ENCODE measurements at places on chromosomes 7 and 10.

- no peak for DNase-seq
Observed at GRCh38 chr7:93629291-93629801, 54.8 kb upstream of the CALCR start.

- DNase-seq = no peak
Observed at GRCh38 chr7:119172043-119172442, 947.5 kb downstream of the ANKRD7 start.

DNA sequence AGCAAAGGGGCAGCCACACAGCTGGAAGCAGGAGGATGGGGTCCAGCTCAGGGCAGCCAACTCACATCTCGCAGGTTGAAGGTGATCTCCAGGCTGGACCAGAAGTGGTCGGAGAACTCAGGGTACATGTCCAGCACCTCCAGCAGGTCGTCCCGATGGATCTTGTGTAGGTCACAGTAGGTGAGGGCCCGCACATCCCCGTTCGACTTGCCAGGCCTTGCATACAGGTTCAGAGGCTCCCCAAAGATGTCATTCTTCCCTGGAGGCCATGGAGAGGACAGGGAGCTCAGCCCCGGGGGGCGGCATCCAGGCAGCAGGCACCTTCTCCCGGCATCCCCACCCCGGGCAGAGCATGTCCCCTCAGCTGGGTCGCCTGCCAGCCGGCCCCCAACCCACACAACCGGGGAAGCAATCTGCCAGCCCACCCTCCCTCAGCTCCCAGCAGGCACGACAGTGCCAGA, 29.3 kb downstream of the KCNH2 start:
- DNase-seq = no peak

DNA sequence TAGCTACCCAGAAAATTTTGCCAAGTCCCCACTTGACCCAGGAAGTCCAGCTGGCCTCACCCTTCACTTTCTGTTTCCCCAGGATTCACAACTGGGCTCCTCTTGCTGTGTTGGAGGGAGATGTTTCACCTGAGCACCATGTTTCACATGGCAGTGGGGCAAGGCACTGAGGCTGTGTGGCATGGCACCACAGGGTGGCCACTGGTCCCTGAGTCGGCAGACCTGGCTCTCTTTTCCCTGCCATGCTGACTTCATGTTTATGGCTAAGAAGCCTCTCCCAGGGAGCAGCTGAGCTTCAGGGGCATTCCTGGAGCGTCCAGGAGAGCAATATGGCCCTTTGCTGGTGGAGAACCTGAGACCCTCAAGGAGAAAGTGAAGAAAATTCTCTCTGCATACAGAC, 266.9 kb downstream of the RPS24 start:
- DNase-seq = no peak

- no peak for DNase-seq
Observed at GRCh38 chr10:69279110-69279509, 814 bp downstream of the HK1 start.

GRCh38 chr7:55594414-55594813, 22.1 kb upstream of the VOPP1 start:
- DNase-seq = no peak

GRCh38 chr10:64468219-64468618, 947.0 kb downstream of the REEP3 start:
- no peak for DNase-seq

DNA sequence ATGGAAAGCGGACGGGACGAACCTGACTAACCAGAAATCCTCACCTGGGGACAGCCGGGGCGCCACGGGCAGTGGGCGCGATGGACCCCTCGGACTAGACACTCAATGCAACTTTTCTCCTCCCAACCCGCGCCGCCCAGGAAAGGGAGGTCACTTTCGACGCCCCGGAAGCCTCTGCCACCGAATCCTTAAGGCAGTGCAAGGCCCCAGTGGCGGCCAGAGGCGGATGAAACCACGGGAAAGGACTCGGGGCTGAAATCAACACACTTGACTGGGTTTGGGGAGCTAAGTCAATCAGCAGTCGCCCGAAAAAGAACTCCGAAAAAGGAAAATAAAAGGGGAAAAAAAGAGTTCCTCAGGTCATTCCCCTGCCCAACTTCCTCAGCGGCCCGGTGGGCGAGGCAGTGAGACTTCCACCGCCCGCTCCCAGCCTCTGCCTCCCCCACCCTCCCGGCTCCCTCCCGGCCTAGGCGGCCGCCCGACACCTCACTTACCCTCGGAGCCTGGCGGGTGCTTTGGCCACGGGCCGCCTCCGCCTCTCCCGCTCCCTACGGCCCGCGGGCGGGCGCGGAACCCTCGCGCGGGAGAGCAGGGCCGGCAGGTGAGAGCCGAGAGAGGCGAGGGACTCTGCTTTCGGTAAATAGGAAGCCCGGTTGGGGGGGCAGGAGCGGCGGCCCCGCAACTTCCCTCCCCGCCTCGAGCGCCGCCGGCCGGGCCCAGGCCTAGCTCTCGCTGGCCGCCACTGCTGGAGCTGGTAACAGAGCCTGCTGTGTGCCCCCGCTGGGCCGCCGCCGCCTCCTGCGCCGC, 518 bp downstream of the WAPL start:
- DNase-seq = peak; percentile 44

DNA sequence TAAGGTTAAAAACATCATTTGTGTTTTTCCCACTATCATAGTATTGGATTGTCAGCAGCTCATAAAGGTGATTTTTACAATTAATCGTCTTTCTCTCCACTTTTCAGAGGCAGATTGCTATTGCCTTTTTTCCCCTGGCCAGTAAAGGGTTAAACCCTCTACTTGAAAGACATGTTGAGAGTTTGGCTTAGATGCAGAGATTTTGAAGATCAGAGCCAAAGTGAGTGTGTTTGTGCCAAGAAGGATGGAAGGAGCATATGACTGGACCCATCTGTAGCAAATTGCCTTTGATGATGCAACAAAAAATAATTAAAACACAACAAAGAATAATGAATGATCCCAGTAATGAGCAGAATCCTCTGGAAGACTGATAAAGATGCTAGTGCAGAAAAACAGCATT, 373.1 kb downstream of the MALRD1 start:
- no peak for DNase-seq
